Mesenchymal stem cell (in vitro differentiated cells and primary cell): ENCODE measurements at places on chromosomes 3 and 15.

DNA sequence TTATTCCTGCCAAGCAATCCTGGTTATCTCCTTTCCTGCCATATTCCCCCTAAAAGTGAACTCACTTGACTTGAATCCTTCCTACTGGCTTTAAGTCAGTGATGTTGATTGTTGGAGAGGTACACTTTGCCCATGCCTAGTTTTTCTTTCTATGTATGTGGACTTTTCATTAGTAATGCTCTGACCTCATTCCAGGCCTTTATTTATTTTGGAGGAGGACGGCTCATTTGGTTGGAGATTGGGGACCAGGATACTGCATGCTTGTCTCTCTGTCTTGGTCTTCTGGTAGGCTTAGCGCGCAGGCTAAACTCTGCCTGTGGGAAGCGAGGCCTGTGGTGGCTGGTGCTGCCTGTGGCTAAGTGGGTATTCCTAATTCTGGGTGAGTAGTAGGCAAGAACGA lies 29.1 kb upstream of the MTMR10 start:
- no peak for DNase-seq

DNA sequence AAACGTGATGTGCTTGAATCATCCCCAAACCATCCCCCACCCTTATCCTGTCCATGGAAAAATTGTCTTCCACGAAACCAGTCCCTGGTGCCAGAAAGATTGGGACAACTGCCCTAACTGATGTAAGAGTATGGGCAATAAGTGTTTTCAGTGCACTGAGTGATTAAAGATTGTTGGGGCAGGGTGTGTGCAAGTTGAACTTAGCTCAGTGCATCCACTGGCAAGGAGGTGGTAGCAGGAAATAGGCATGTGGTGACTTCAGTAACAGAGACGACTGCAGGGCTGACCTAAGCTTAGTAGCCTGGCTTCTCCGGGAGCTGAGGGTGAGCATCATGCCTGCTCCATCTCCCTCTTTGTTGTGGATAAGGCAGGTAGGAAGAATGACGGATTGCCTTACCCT lies 27.5 kb downstream of the PAQR9 start:
- DNase-seq = no peak

DNA sequence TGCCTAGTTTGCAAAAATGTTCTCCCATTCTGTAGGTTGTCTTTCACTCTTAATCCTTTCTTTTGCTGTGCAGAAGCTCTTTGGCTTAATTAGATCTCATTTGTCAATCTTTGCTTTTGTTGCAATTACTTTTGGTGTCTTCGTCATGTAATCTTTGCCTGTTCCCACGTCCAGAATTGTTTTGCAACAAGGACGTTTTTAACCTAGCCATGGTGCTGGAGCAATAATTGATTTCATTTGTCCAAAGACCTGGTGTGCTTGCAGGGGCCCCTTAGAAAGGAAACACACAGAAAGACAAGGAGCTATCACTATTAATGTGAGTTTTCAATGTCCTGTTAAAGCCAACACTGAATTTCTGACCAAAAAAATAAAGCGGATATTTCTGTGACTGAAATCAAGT lies 89.1 kb upstream of the GALNT15 start:
- DNase-seq = no peak

DNA sequence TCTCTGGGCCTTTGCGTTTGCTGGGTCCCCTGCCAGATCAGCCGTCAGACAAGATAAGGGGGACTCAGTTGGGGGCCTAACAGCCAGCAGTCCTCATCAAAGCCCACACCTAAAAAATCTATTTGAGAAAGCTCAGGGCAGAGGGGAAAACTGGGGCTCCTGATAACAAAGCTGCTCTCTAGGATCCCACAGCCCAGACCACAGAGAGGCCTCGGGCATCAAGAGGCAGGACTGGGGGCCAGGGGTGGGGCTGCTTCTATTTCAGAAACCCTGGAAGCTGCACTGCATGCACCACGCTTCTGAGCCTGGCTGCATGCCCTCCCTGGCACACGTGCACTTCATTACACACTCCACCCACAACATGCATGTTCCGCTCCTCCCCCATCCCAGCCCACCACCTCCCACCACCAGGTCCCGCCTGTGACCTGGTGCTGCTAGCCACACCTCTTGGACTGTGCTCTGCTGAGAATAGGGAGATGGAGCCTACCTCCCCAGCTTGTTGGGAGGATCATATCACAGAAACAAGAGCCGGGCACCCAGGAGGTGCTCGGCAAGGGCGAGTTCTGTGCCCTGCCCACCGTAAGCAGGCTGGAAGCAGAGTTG lies 26.6 kb downstream of the FBLN2 start:
- DNase-seq = no peak
